Head of caudate nucleus (tissue), 42 donors: ENCODE measurements at places on chromosomes 13 and 19.

DNA sequence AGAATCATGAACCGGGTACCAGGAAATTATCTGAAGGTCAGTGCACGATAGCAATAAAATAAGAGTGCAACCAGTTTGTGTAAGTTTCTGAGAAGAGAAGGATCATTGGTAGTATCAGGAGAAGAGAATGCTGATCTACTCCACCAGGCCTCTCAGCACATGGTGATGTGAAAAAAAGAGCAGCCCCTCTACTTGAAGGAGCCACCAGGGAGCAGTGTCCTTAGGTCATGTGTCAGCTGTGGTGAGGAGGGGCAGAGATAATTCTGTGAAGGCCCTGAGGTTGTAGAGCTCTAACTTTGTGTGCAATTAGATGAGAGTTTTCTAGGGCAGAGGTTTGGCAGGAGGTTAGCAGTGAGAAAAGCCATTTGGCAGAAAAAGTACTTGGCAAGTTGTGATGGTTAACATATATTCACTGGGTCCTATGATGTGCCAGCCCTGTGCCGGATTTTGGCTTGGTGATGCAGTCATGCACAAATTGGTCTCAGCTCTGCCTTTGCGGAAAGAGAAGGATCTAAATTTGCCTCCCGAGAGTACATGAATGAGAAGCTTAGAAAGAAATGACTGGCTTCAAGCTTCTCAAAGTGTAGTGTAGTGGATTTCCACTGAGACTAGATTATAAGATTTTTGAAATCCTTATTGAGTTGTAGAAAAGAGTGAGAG, 19.2 kb upstream of the ZC3H13 start:
- no peak for DNase-seq

- DNase-seq = no peak
Observed at GRCh38 chr19:32018014-32018413, 327.4 kb upstream of the ZNF507 start.

DNA sequence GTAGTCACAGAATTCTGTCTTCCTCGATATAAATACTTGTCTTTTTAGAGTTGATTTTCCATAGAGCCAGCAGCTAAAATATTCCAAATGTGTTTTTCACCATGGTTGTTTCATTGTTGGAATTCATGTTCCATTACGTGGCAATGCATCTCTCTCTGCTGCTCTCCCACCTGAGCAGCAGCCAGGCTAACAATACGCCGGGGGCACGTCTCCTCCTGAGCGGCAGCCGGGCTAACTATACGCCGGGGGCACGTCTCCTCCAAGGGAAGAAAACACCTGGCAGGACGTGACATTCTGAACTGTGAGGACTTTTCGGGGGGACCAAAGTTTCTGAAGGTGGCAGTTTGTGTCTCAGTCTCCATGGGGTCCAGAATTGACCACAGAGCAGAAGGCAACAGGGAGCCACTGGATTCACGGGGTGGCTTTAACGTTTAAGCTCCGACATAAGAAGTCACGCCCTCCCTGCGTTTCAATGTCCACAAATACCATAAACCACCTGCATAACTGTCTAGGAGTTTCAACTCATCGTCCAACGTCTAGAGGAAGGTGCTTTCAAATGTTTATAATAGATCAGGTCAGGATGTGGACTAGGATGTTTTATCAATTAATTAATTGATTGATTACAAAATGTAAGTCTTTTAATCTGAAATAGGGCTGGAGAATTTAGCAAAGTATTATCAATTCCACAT, 15.1 kb downstream of the PLPP2 start:
- DNase-seq = no peak

- DNase-seq = no peak
Observed at GRCh38 chr13:94667190-94667589, 45.2 kb downstream of the SOX21 start.

DNA sequence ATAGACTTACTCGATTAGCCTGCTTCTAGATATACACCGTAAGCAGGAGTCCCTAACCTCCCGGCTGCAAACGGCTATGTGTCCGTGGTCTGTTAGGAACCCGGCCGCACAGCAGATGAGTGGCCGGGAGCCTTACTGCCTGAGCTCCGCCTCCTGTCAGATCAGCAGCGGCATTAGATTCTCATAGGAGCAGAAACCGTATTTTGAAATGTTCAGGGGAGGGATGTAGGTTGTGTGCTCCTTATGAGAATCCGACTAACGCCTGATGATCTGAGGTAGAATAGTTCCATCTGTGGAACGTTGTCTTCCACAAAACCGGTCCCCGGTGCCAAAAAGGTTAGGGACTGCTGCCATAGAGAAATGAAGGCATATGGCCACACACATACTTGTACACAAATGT, 1491.9 kb downstream of the SLITRK5 start:
- no peak for DNase-seq

- DNase-seq = peak; percentile 76
Observed at GRCh38 chr19:15264061-15264932, 32.0 kb upstream of the EPHX3 start.

DNA sequence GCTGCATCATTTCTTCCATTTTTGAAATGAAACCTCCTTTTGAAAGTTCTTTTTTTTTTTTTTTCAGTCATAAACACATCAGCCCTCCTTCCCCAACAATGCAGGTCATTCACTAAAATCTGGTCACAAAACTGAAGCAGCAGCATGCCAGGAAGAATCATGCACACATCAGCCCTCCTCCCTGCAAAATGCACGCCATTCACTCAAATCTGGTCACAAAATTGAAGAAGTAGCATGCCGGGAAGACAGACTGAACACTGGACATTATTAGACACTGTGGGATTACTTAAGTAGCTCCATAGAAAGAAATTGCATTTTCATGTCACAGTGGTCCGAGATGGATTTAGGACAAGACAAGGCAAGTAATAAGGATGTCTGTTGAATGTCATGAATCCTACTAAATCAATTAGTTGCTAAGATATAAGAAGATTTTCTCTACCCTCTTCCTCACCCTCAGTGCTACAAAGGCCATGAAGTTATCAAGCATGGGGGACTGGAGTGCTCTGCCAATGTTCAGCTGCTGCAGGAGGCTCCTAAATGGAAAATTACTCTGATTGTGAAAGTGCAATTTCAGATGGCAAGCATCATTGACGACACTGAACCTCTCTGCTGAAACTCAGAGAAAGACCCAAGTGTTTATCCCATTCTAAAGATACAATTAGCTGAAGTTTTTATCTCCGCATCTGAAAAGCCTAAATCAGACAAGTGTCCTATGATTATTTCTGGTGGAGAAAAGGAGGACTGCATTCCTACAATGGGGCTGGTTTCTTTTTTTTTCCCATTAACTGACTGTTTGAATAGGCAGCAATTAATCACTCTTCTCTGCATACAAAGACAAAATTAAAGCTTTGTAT, 913.2 kb downstream of the DIAPH3 start:
- DNase-seq = no peak

- no peak for DNase-seq
Observed at GRCh38 chr13:43301346-43301969, 278.1 kb downstream of the DNAJC15 start.

GRCh38 chr13:44365008-44365407, 8.6 kb upstream of the SERP2 start:
- DNase-seq = no peak

DNA sequence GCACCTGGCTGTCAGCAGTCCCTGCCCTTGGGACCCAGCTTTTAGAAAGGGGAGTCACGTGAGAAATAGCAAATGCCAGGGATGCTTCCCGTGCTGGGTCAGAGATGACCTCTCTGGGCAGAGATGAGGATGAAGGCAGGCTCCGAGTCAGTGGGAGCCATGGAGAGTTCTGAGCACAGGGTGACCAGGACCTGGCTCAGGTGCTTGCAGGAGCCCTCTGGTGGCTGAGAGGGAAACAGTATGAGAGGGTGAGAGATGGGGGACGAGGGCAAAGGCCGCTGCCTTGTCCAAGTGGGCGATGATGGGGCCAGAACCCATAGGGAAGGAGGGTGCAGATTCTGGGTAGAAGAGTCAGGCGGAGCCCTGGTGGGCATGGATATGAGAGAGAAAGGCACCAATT, 15.8 kb downstream of the TMED1 start:
- no peak for DNase-seq

GRCh38 chr19:13016245-13016627, 21.0 kb downstream of the NFIX start:
- DNase-seq = no peak

GRCh38 chr19:14015524-14016035, 9.5 kb upstream of the RFX1 start:
- no peak for DNase-seq

DNA sequence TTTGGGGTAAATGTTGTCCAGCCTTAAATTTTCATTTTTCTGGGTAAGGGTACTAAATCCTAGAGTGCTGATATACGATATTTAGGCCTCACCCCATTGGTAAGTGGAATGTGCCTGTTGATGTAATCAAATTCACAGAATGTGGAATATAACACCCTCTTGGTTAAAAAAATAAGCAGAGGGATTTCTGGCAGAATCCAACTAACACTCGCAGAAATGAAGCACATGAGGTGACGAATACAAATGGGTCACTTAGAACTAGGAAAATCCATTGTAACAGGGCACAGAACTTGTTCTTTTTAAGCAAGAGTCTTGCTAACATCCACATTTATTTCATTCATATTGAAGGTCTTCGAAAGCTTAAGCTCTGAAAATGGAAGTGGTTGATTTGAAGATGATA, 320.3 kb downstream of the SHISA2 start:
- no peak for DNase-seq

GRCh38 chr19:47863514-47863936, 4.5 kb downstream of the TPRX2 start:
- peak; percentile 91 for DNase-seq

DNA sequence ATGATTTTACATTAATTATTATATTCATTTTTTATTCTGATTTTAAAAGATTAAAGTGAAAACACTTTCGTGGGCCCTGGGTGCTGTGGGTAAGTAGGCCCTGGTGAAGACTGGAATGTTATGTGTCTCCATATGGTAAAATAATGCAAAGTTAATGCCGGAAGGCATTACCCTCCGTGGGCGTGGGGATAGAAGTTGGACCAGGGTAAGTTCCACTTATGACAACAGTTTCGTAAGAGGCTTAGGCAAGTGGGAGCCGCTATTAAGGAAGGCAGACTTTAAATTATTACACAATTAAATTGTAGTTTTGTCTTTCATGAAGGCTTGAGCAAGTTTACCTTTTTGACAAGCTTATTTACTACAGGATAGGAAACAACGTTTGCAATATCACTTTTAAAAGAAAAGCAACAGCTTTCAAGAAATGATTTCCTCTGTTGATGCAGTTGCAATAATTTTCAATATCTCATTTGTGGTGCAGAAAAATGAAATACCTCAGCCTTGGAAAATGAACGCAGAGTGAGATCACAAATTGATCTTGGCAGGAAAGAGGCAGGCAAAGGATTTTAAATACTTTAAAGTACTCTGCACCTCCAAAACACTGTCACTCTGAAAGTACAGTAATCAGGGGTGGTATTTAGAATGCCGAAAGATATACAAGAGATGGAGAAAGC, 310.6 kb downstream of the DCT start:
- no peak for DNase-seq

DNA sequence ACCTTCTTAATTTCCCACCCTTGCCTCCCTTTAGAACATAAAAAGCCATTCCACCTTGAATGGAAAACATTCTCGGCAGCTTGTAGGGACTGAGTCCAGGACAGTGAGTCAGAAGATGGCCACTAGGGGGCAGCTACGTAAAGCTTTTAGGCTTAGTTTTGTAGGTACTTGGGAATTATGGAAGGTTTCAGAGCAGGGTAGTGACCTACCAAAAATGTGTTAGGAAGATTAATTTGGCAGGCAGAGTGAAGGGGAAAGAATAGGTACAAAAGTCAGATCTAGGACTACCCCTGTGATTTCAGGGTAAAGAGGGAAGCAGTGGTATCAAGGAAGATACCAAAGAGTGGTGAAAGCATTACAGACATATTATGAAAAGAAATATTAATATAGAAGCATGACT, 198.4 kb downstream of the NDFIP2 start:
- DNase-seq = peak; percentile 69

- DNase-seq = no peak
Observed at GRCh38 chr13:44471686-44472085, 98.1 kb downstream of the SERP2 start.

- no peak for DNase-seq
Observed at GRCh38 chr13:27833206-27833605, 40.9 kb downstream of the GSX1 start.

DNA sequence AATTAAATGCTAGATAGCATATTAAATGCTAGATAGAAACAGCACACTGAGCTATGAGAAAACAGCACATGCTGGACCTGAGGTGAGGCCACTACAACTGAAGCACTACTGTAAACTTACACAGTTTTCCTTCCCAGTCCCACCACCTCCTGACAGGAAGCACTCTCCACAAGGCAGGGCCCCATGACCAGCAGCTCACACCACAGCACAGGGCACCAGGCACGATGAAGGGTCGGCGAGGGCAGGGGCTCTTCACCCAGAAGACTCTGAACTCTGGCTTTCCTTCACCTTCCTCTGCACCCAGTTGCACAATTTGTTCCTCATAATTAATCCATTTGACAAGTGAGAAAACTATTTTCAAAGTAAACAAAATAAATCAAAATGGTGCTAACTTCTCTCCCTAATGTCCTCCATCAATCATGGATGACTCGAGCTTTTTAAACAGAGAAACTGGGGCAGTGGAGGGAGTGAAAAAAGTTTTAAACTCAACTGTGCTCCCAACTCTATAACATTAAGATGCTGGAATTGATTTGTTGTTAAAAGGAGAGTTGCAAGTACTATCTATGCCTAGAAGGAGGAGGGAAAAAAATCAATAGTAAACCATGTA, 568.7 kb downstream of the UQCRFS1 start:
- no peak for DNase-seq

- DNase-seq = no peak
Observed at GRCh38 chr13:83327091-83327490, 555.2 kb downstream of the SLITRK1 start.

GRCh38 chr19:50626795-50627194, 12.9 kb downstream of the SYT3 start:
- no peak for DNase-seq

- no peak for DNase-seq
Observed at GRCh38 chr13:23731709-23732108, 157.5 kb downstream of the MIPEP start.

DNA sequence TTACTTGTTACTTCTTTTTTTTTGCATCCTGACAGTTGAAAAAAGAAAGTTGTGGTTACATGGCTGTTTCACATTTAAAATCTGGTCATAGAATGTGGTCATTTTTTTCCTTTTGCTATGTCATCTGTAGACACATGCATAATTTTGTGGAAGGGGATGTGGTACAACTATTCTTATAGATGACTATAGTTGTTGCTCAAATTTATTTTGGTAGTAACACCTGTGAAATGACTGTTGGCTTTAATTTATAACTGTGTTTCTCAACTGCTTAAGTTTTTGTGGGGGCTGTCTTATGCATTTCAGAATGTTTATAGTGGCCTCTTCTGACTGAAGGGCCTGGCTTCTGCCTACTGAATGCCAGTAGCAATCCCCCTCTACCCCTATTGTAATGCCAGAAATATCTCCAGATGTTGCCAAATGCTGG, 130.5 kb downstream of the PAN3 start:
- no peak for DNase-seq

GRCh38 chr13:47008318-47008717, 111.5 kb upstream of the HTR2A start:
- DNase-seq = no peak

DNA sequence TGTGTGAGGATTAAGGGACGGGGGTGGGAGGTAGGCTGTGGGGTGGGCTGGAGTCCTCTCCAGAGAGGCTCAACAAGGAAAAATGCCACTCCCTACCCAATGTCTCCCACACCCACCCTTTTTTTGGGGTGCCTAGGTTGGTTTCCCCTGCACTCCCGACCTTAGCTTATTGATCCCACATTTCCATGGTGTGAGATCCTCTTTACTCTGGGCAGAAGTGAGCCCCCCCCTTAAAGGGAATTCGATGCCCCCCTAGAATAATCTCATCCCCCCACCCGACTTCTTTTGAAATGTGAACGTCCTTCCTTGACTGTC, 5.5 kb downstream of the FOSB start:
- DNase-seq = no peak

- DNase-seq = no peak
Observed at GRCh38 chr19:2288818-2289713, 7.1 kb upstream of the PEAK3 start.
